ENCODE measurements at places on chromosomes 13 and 19.
A peak's percentile ranks its signal among the peaks of the same experiment; 100 is the strongest.

DNA sequence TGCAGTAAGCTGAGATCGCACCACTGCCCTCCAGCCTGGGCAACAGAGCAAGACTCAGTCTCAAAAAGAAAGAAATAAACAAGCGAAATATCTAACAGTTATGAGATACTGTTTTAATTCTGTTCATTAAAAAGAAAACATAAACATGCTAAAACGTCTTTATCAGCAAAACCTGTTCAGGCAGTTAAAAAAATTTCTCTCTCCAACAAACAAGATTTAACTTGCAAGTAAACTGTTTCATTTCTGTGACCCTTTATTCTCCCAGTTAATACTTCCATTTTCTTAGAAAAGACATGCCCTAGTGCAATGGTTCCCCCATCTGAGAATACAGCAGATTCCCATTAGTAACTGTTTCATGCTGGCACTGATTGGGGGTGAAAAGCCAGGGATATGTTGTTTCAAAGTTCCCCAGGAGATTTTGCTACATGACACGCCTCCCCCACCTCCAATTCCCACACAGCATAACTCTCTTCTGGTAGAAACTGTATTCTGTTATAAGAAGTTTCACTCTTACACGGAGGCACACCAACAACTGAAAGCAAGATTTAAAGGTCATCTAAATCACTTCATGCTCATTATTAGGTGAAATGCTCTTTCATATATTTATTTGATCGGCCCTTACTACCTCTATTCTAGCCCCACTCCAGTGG, 24.4 kb downstream of the ELF1 start:
- DNase-seq: no peak

DNA sequence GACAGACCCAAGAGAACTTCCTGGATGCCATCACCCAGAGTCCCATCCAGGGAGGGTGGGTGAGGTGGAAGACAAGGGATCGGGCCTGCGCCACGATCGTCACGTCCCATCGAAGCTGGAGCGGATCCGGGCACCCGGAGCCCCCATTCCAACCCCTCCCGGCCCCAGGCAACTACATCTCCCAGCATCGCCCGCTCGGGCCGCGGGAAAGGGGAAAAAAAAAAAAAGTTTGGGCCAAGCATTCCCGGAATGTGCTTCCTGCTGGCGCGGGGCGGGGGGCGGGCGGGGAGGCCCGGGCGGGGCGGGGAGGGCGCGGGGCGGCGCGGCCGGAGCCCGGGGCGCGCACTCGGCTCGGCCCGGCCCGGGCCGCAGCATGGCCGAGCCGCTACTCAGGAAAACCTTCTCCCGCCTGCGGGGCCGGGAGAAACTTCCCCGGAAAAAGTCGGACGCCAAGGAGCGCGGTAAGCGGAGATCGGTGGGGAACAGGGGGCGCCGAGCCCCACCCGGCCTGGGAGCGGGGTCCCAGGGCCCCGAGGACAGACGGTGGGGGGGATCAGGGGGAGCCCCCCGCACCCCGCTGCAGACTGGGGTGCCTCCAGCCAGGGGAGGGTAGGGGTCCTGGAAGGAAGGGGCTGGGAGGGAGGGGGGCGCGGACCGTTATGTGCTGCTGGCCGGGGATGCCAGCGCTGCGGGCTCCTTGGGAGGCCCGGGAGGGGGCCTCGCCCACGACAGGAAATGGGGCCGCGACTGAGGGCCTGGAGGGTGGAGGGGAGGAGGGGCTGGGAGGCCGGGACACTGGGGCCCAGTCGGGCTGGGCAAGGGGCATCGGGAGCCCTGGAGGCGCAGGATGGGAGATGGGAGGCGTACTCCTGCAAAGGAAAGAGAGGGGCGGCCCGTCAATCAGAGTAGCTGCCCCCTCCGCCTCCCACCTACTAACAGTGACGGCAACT, at the start of gene SYDE1:
SYDE1 (plus strand) TSS at position 341 of the 950 bp plus-strand sequence; CDS start at position 374, 33 bp downstream.
- peak; percentile 89 for DNase-seq

- DNase-seq: peak; percentile 70
Observed at GRCh38 chr19:2613507-2614295, 88.8 kb downstream of the GNG7 start.

DNA sequence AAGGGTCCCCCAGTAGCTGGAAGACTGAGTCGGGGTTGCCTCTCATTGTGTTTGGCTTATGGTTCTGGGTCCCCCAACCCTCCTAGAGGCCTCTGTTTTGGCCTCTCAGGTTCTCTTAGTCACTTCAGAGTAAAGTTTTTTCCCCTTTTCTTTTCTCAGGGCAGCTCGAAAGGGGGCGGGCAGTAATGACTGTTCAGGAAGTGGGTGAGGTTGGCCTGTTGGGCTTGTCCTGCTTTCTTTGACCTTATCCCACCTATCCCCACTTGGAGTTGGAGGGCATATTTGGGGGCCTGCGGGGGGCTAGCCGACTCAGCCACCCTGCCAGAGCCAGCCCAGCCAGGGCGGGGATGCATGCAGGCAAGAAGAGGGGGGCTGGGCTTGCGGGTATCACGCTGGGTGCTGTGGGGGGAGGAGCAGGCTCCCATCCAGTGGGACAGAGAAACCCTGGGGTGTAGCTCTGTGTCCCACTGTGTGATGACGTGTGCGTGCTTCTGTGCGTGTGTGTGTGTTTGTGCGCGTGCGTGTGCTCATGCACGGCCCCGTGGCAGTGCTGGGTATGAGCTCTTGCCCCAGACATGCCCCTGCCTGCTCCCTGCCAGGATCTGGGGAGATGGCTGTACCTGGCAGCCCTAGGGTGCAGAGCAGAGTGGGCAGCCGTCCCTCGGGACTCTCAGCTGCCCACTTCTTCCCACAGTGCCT, 1.4 kb downstream of the CIC start:
- DNase-seq: peak; percentile 62

DNA sequence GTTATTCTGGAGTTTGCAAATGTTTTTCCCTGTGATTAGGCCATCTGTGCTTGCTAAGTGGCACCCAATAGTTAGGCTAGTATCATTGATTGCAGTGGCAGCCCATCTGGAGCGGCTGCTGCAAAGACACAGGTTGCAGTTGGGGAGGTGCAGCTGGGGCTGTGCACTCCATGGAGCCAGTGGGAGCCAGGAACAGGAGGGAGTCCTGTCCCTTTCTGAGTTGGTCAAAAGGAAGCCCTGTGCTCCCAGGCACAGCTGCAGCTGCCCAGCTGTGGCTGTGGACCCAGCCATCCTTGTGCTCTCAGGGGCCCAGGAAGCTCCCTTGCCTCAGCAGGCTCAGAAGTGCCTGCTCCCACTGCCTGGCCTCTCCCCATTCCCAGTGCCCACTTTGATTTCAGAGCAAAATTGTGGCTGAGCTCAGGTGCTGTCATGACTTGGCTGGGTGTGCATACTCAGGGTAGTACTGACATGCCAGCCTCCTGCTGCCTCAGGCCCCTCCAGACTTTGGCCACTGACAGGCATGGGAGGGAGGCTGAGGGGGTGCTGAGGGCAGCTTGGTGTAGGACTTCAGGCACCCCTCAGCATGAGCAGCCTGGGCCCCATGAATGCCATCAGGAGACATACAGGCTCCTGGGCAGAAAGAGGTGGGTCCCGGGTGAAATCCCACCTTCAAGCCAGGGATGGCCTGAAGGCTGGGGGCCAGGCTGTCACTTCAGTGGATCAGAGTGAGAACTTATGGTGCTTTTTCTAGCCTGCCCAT, 270.6 kb downstream of the PCDH20 start:
- DNase-seq: no peak

- no peak for DNase-seq
Observed at GRCh38 chr19:39155114-39155700, 29.6 kb downstream of the PAK4 start.

DNA sequence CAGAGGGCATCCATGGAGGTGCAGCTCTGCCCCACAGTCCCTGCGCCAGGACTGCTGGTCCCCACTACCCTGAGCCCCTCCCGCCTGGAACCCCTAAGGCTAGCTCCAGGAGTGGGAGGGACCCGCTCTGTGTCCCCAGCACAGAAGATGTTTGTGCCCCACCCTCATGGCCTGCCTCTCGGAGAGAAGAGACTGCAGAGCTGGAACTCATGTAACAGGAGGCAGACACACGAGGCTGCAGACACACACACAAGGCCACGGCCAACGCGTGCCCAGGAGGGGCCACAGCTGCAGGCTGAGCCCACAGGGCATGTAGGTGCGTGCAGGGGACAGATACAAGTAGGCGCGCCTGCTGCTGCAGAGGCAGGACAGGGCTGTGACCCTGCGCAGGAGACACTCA, 10.4 kb upstream of the TMEM86B start:
- no peak for DNase-seq

GRCh38 chr13:90768116-90768515, 579.4 kb upstream of the MIR17HG start:
- DNase-seq: no peak

GRCh38 chr13:38636761-38637160, 50.1 kb upstream of the FREM2 start:
- DNase-seq: no peak

DNA sequence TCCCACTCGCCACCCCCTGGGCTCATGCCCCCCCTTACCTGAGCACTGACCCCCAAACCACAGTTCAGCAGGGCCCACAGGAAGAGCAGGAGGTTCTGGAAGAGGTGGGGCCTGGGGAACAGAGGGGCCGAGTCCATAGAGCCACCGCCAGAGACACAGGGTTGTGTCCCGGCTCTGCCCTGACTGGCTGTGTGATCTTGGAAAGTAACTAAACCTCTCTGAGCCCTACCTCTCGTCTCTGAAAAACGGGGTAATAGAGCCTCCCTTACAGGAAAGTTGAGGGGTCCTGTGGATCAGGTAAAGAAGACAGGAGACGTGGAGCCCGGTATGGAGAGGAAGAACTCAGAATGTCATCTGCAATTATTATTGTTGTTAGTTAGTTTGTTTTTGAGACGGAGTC, 2.0 kb downstream of the ADAMTSL5 start:
- no peak for DNase-seq

GRCh38 chr19:42189133-42189532, 28.3 kb downstream of the DEDD2 start:
- no peak for DNase-seq

DNA sequence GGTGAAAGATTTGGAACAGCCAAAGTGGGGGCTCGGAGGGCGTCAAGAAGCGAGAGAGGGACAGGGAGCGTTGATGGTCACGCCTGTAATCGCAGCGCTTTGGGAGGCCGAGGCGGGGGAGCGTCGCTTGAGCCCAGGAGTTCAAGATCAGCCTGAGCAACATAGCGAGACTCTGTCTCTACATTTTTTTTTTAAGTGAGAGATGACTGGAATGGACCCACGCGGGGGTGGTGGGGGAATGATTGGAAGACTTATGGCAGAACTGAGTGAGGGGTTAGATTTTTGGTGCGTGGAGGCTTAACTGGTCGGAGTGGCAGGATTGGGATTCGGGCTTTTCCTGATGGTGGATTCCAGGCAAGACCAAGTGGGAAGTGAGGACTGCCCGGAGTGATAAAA, 725 bp downstream of the PSMD8 start:
- no peak for DNase-seq

DNA sequence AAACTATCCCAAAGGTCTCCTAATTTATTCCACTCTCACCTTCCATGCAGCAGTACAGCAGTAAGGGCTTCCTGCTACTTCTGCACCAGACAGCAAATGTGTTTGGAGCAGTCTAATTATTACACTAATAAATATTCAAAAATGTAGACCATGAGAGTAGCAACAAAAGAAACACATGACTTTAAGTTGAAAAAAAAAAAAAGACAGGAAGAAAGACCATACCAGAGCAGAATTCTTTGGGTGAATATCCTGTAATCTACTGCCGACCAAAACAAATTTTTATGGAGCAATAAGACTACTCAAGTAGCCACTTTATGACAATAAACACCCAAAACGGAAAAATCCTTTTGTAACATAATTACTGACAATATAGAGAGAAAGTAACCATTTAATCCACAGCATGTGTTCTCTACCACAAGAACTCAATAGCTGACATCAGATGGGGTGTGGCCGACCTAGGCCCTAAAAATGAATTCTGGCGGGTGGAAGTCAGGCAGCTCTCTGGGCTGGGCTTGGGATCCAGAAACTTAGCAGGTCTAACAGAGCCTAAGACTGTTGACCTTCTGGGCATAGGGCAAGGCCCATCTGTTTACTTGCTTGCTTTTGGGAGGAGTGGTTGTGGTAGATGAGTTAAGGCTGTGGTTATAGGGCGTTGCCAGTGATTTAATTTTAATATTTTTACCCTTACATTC, 4.6 kb downstream of the KLF12 start:
- no peak for DNase-seq

DNA sequence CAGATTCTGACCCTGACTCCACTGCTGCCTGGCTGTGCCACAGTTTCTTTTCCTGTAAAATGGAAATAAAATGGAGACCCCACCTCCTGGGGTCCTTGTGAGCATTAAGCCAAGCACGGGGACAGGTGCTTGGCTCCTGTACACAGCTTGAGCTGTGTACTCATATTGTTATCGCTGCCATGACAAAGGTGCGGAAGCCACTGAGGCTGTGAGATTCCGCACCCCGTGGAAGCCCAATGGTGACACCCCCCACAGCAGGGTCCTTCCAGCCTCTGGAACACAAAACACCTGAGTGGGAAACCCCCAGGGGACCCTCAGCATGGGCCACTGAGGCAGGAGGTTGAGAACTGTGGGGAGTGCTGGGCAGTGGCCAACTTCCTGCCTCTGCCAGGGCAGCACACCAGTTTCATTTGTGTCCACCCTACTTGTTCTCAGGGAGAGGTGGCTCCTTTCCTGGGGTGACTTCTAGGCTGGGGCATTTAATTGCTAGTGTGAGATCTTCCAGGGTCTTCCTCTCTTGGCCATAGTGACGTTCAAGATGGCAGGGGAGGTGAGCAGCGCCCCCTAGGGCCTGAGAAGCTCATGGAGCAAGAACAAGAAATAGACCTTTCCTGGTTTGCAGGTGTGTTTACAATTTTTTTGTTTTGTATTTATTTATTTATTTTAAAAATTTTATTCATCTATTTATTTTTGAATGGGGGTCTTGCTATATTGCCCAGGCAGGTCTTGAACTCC, 5.4 kb upstream of the JSRP1 start:
- peak; percentile 39 for DNase-seq

DNA sequence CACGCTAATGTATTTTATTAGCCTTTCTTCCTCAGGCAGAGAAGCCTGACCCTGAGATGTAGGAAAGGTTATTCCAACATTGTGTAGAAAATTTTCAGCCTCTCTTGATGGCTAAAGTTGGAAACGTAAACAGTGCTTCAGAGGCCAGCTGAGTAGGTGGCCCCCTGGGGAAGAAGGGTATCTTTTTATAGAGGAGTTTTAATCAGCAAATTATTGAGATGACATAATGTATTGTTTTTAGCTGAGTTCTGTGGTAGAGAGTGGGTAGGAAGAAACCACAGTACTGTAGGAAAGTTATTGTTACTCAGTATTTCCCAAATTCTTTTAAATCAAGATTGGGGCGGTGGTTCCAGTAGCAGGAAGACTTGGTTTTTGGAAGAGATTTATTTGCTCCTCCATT, 268.8 kb downstream of the DLEU7 start:
- DNase-seq: peak; percentile 58

DNA sequence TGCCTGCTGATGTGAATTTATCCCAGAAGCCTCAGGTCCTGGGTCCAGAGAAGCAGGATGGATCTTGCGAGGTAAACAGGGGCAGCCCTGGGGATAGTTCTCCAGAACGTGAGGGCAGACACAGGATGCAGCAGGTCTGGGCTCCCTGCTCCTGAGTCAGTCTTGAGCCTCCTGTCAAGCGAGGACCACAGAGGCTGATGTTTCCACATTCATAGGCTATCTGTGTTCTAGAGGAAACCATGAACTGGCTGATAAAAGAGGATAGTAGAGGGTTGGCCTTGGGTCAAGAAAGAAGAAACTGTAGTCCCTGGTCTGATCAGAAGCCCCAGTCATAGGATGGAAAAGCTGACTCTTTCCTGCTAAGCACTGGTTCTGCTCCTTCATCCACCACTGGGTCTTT, 2.2 kb downstream of the ZNF175 start:
- no peak for DNase-seq
